Ureter (tissue), 1 donor: ENCODE measurements at places on chromosomes 12 and 14.

DNA sequence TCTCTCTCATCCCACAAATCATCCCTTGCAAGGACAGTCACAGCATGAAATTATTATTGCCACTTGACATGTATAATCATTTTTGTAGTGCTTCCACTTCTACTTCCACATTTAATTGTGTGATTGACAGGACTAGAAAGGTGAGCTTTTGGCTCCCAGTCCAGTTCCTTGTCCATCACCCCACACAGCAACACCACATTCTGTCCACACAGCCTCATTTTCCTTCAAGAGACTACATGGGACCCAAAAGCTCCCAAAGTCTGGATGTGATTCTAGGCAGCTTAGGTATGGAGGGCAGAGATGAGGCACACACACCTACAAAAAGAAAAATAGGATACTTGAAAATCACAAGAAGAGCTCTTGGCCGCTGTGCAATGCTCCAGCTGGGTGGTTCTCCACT lies 366.3 kb downstream of the DPF3 start:
- no peak for DNase-seq

GRCh38 chr12:3651585-3652424 lies 101.1 kb downstream of the CRACR2A start:
- DNase-seq = no peak

DNA sequence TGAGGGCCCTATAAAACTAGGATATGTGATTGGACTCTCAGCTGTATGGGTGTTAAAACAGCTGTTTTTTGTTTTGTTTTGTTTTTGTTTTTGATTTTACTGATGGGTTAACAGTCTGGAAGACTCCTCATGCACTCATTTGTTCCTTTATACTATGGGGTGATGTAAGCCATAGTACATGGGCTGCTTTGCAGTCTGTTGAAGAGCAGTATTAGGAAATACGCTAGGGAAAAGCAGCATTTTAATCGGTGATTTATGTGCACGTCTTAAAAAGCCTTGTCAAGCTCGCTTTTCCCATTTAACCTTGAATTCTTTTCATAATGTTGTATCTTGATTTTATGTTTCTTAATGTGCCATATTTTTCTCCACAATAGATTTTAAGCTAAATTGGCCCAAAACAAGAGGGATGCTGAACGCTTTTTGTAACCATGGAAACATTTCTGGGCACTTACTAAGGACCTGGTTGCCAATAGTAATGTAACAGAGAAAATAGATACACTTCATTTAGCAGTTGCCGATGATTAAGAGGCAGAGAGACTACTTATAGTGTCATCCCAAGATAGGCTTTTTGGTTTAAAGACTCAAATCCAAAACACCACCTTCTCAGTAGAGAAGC lies 244.0 kb downstream of the SNAPC1 start:
- DNase-seq = no peak

GRCh38 chr12:68163560-68164081 lies 4.1 kb upstream of the IFNG start:
- no peak for DNase-seq

- DNase-seq = no peak
Measured at GRCh38 chr14:34993426-34993825, 10.6 kb downstream of the SRP54 start.
